Activated CD4-positive, alpha-beta memory T cell treated with anti-CD3 and anti-CD28 coated beads, Interleukin-2, amount 10 ng/mL, durations not matched to agents 7 days and 5 days (primary cell): ENCODE measurements at places on chromosomes 16 and 17. TPM values are rescaled to one million over a fixed set of nuclear protein-coding genes. Genes with fewer than 3 reads are reported as not detected.

DNA sequence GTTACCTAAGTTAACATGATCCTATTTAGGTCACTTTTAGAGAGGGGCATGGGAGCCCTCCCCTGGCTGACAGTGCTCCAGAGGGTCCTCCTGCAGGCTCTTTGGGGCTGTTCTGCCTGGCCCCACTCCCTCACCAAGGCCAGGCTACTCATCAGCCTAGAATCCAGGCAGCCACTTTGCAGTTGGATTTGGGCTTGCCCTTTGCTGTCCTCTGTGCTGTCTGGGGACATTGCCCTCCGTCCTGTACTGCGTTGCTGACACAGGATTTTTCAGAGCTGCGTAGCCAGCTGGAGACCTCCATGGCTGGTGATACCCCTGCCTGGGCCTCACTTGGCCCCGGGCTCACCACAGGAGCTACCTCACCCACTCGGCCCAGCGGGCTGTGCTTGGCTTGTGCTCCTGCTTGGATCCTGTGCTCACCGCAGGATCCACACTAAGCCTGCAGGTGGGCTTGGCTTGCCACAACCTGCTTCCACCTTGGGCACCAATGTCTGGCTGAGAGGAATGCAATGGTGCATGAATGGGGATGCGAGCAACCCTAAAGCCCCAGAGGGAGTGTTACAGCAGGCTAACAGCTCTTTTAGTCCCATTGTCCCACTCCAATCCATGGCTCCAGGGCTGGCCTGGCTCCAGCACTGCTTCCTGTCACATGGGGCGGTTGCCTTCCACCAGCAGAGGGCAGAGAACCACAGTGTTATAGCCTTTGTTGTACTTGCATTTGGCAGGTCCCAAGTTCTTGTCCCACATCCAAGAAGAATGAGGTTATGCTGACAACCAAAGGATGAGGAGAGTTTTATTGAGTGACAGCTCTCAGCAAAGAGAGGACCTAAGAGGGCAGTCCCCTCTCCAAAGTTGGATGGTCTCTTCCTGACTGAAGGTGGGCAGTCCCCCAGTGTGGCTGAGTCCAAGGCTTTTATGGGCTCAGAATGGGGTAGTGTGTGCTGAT is 21.5 kb downstream of the CCL4 start:
- H3K4me3 ChIP-seq, result no peak overlapping the region
- DNase-seq, result no peak
- no peak overlapping the region for H3K27ac ChIP-seq
- peaks cover 7% of the 10 kb centered on the region for H3K4me1 ChIP-seq
- H3K36me3 ChIP-seq, result peaks cover 20% of the 10 kb centered on the region
- H3K27me3 ChIP-seq, result peaks cover 22% of the 10 kb centered on the region

GRCh38 chr17:28480799-28481571 is 7.5 kb downstream of the SLC13A2 start:
- no peak overlapping the region for H3K4me3 ChIP-seq
- H3K27me3 ChIP-seq, result no peaks in the 10 kb centered on the region
- no peaks in the 10 kb centered on the region for H3K36me3 ChIP-seq
- peaks cover 19% of the 10 kb centered on the region for H3K4me1 ChIP-seq
- no peak for DNase-seq

GPR179 gene
- total RNA-seq, result not detected

ERCC4 gene
- 11.1 TPM for total RNA-seq

- no peak for DNase-seq
- H3K27me3 ChIP-seq, result peaks cover 6% of the 10 kb centered on the region
- no peaks in the 10 kb centered on the region for H3K36me3 ChIP-seq
- H3K4me3 ChIP-seq, result no peak overlapping the region
- H3K4me1 ChIP-seq, result no peaks in the 10 kb centered on the region
Measured at GRCh38 chr17:37066322-37067255, 117.8 kb downstream of the AATF start.

DNA sequence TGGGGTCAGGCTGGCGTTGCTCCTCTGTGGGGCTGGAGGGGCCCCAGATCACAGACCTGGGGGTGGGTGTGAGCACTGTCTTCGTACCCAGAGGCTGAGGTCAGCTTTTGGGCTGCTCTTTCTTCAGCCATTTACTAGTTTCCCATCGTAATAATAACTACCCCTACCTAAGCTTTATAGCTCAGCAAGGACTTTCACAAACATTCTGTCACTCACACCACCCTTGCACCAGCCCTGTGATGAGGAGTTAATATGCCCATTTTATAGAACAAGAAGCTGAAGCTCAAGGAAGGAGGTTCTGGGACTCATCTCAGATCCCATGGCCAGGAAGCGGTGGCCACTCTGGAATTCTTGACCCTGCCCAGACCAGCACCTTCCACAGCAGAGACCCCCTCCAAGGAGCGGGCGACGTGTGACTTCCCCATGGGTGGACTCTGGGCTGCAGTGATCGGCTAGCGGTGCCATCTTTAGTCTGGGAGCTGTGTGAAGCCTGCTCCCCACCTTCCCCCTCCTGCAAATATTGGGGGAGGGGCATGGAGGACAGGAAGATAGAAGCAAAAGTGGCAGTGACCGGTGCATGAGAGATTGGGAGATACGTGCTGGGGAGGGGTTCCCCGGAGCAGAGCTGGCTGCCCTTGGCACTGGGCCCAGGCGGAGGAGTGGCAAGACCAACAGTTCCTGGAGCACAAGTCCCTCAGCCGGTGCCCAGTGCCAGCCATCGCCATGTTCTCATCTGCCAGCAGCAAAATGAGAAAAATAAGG is 81.8 kb upstream of the TOB1 start:
- peaks cover 46% of the 10 kb centered on the region for H3K4me1 ChIP-seq
- H3K27ac ChIP-seq, result no peak overlapping the region
- H3K4me3 ChIP-seq, result no peak overlapping the region
- H3K36me3 ChIP-seq, result peaks cover 6% of the 10 kb centered on the region
- no peaks in the 10 kb centered on the region for H3K27me3 ChIP-seq

ZACN gene
- 0.48 TPM for total RNA-seq
